ENCODE measurements at places on chromosomes 6 and 20.

GRCh38 chr6:33689879-33690278, 21.6 kb downstream of the UQCC2 start:
- DNase-seq, result no peak

GRCh38 chr6:135358985-135359384, 138.6 kb downstream of the AHI1 start:
- DNase-seq, result no peak

DNA sequence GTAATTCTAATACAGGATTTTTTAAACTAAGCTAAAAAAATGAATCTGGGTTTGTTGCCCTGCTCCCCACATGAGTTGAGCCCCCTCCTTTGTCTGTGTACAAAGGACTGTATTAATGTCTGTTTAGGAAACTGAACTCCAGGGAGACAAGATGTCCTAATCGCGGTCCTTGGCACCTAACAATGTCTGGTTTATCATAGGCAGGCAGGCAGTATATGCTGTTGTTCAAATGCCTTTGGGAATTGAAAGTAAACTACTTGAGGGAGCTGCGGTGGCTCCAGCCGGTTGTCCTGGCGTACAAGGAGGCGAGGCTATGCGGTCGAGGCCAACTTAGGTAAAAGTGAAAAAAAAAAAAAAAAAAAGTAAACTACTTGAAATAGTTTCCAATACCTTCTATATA, 98.5 kb downstream of the TULP4 start:
- DNase-seq, result no peak

DNA sequence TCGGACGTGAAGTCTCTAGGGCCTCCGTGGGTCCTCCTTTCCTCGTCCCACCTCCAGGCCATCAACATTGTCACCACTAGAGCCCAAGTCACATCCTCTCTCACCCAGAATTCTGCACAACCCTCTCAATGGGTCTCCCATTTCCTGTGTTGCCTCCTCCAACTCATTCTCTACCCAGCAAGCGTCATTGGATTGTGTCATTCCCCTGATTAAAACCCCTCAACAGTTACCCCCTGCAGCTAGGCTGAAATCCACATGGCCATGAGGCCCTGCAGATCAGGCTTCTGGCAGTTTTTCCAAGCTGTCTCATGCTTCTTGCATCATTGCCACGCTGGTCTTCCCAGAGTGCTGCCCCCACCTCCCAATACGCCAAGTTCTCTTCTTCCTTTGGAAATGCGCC, 12.9 kb upstream of the FAM210B start:
- DNase-seq, result no peak

DNA sequence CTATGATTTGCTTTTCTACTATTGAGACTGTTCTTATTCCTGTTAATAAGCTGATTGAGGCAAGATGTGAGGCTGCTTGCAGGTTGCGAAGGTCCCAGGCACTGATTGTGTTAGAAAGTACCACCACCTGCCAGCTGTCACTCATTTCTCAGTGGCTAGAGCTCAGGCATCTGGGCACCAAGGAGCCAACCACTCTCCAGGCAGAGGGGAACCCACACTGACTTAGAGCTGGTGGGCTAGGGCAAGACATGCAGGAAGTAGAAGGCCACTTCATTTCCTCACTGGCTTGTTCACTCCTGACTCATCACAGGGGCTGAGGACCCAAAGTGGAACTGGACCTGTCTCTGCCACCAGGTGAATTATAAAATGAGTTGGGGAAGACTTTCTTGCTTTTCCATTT, 7.8 kb upstream of the DLL1 start:
- no peak for DNase-seq

GRCh38 chr20:33704197-33704924, 15.7 kb downstream of the PXMP4 start:
- no peak for DNase-seq

GRCh38 chr20:58233881-58234528, 5.6 kb upstream of the ANKRD60 start:
- DNase-seq, result no peak

DNA sequence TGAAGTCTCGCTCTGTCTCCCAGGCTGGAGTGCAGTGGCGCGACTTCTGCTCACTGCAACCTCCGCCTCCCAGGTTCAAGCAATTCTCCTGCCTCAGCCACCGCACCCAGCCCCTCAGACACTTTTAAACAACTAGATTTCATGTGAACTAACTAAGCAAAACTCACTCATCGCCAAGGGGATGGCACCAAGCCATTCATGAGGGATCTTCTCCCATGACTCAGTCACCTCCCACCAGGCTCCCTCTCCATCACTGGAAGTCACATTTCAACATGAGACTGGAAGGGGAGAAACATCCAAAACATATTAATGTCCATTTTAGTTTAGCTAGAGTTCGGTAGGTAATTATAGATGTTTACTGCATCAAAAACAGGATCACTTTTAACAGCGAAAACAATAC, 95.9 kb upstream of the PRL start:
- DNase-seq, result no peak

- no peak for DNase-seq
These were observed 41.3 kb upstream of the CLDN20 start for GRCh38 chr6:155222506-155222905.

- DNase-seq, result no peak
These were observed 211.2 kb upstream of the MARCKS start for GRCh38 chr6:113645986-113646385.

GRCh38 chr6:303948-304558, 11.8 kb downstream of the DUSP22 start:
- no peak for DNase-seq

DNA sequence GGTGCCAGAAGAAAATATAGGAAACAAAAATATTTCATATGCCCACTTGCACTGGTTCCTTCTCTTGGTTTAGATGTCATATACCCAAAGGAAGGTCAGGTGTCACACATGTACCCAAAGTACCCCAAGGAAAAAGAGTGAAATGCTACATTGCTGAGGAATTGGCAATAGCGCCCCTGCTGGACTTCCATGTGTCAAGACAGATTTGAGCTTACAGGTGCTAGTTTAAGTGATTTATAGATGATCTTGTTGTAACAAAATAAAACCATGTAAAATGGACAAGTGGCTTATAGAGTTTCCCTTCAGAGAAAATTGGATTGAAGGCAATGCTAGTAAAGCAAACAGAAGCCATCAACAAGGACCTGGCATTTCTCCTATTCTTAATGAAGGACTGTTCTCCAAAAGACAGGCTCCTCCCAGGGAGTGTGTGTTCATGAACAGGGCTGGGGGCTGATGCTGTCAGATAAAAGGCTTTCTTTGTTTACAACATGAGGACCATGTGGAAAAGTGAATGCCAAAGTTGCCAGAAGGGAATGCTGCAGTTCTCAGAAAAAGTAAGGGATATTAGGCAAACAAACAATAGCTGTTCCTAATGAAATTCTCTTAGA, 64.3 kb upstream of the PAK5 start:
- DNase-seq, result no peak

GRCh38 chr20:41057999-41058673, 29.5 kb downstream of the TOP1 start:
- no peak for DNase-seq

GRCh38 chr20:41232973-41233926, 84.3 kb downstream of the ZHX3 start:
- DNase-seq, result no peak

GRCh38 chr6:23533311-23533710, 592.7 kb upstream of the NRSN1 start:
- no peak for DNase-seq

DNA sequence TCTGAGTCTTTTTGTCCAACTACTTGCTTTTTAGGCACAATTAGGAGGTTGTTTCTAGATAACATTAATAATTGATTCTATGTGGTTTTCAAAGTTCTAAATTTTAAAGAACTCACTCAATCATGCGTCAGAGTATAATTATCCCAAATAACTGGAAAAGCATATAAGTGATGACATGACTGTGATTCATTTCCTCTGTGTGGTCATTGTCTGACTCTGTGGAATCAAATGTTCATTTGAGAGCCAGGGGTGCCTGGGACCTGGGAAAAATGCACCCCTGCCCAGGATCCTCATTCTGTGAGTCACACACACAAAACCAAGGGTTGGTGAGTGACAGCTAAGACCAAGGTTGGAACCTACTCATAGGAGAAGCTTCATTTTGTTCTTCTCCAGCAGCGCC, 127.1 kb upstream of the MLIP start:
- no peak for DNase-seq

GRCh38 chr20:62876902-62877816, 15.5 kb upstream of the TCFL5 start:
- DNase-seq, result no peak

DNA sequence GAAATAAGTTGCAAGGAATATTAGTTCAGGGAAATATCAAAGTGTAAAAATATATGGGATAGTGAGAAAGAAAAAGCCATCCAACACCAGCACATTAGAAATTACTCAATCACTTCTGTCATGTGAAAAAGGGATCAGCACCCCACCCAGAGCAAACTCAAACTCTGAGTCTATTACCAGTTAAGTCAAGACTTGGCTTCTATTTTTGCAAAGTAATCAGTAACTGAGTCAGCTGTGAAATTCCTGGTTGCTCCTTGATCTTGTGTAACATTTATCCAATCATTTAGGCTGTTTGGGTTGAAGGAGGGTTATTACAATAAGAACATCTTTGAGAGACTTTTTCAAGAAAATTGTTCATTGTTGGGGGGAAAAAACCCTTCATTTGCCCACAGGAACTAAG, 51.2 kb downstream of the SLC22A23 start:
- DNase-seq, result no peak

DNA sequence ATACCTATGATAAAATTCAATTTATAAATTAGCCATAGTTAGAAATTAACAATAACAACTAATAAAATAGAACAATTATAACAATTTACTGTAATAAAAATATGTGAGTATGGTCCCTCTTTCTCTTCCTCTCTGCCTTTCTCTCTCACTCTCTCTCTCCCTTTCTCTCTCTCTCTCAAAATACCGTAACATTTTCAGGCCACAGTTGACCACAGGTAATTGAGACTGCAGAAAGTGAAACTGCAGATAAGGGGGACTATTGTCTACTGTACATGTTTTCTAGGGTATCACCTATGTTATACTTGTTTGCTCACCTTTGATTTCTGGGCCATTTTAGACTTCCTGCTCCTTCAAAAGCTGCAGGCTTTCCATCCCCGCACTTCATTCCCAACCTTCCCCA, 46.8 kb downstream of the LY86 start:
- DNase-seq, result no peak

DNA sequence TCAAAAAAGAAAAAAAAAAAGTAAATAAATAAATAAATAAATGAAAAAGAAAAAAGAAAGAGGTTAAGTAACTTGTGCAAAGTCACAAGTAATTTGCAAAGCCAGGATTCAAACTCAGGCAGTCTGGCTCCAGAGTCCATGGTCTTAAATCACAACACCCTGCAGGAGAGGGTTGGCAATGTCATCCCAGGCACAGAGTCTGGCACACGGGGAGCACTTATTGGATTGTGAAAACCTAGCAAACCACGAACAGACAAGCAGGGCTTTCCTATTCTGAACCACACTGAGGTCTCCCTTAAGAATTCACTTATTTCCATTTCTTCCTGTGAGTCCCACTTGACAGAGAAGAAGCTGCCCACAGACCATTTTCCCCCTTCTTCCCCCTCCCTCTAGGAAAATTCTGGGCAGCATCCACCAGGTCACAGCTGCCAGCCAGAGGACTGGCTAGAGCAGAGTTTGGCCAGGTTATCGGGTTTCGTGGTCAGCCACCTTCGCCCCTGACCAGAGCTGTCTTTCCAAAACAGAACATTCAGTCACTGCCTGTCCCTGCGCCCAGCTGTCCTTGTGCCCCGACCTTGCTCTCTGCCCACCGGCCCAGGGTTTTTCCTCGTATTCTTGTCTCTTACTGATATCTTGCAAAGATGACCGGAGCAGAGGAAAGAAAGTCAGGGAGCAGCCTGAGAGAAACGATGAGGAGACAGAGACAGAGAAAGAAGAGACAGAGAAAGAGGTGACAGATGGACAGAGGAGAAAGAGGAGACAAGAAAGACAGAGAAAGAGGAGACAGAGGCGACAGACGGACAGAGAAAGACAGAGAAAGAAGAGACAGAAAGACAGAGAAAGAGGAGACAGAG, 106.4 kb upstream of the PTPN1 start:
- DNase-seq, result no peak

DNA sequence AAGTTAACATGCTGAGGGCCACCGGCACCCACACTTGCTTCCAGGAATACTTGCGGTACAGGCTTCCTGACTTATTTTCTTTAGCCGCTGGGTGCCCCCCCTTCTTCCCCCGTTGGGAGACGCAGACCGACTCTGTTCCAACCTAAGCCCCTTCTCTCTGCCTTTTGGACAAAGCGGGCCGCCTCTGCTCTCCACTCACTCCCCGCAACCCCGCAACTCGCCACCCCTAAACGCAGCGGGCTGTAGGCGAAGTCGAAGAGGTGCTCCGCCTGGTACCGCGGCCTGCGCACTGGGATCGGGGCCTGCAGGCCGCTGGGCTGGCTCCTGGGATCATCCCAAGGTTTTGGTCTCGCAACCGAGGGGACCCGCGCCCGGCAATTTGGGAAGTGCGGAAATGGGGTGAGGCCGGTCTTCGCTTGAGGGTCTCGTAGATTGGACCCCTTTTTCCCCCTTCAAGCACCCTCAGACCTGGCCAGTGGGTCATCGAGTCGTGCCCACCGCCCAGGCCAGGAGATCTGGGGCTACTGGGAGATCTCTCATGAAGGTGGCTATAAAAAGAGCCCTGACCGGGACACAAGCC, 4.7 kb upstream of the FOXF2 start:
- no peak for DNase-seq

GRCh38 chr6:6806844-6807518, 218.5 kb downstream of the LY86 start:
- DNase-seq, result no peak

DNA sequence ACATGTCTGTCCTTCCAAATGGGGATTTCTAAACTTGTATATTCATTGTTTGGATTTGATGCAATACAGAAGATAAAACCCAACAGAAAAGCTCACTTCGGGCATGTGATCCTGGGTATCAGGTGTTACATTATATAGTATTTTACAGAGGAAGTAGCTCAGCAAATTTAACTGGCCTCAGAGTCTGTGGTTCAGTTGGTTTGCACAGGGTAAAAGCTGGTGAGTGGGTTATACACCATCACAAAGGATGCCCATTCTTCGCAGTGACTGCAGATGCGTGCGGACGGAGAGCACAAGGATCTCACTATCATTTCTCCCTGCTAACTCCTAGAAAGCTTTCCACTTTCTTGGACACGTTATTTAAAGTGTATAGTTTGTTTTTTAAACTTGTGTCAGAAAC, 236.7 kb downstream of the TMEM242 start:
- DNase-seq, result no peak

GRCh38 chr6:52534966-52535390, 41.9 kb downstream of the TRAM2 start:
- DNase-seq, result no peak

GRCh38 chr6:135555550-135555949, 58.0 kb upstream of the AHI1 start:
- DNase-seq, result no peak

DNA sequence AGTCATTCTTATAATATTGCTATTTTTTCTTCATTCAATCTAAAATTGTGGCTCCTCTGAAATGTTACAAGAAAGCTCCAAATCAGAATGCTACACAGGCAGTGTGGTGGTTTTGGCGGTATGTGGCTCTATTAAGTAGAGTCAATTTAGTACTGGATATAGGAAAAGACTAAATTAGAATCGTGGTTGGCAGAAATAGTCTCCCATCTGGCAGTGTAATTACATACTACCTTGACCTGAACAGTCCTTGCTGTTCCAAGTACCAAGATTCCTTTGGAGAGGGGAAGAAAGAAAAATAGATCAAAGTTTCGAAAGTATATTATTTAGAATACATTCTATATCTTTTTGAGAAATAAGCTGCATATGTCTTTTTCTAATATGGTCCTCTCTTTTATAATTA, 78.2 kb downstream of the C6orf118 start:
- DNase-seq, result no peak

Data from nucleus accumbens (tissue), 56 donors.